Activated naive CD8-positive, alpha-beta T cell treated with anti-CD3 and anti-CD28 coated beads, Interleukin-2, amount 50 U/mL, for 16 hours (primary cell): ENCODE measurements at places on chromosomes 3 and 15.

- DNase-seq = no peak
Observed at GRCh38 chr15:85718271-85718971, 76.3 kb downstream of the KLHL25 start.

GRCh38 chr15:74270854-74271520 is 34.9 kb downstream of the CCDC33 start:
- no peak for DNase-seq

DNA sequence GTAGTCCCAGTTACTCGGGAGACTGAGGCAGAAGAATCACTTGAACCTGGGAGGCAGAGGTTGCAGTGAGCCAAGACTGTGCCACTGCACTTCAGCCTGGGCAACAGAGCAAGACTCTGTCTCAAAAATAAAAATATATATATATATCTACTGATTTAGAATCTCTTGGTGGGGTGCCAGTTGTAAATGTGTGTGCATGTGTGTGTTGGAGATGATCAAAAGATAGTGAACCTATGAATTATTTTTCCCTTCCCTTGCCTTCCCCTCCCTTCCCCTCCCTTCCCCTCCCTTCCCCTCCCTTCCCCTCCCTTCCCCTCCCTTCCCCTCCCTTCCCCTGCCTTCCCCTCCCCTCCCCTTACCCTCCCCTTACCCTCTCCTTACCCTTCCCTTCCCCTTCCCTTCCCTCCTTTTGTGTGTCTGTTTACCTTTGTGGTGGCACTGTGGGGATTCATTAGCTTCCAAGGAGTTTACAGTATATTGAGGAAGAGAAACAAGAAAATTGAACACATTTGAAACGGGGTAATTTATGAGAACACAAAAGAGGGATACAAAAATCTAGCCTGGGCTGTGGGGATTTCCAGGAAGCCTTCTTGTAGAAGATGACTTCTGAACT is 281.5 kb upstream of the DPPA4 start:
- DNase-seq = no peak

- no peak for DNase-seq
Observed at GRCh38 chr15:90084876-90085423, 17.3 kb downstream of the IDH2 start.

- DNase-seq = no peak
Observed at GRCh38 chr3:76941376-76941775, 98.5 kb upstream of the ROBO2 start.

DNA sequence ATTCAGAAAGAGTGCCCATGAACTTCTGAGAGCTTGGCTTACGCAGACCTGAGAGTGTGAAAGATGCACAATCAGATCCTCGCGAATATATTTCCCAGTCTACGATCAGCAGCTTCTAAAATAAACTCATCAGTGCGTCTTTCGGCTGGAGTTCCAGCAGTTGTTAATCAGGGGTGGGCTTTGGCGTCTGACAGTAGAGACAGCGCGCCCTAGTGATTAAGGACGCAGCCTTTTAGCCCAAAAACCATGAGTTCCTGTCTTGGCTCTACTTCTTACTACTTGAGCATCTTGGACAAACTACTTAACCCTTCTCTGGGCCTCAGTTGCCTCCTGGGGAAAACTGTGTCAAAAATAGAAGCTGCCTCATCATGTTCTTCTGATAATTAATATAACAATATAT is 15.8 kb upstream of the ARRDC4 start:
- no peak for DNase-seq

DNA sequence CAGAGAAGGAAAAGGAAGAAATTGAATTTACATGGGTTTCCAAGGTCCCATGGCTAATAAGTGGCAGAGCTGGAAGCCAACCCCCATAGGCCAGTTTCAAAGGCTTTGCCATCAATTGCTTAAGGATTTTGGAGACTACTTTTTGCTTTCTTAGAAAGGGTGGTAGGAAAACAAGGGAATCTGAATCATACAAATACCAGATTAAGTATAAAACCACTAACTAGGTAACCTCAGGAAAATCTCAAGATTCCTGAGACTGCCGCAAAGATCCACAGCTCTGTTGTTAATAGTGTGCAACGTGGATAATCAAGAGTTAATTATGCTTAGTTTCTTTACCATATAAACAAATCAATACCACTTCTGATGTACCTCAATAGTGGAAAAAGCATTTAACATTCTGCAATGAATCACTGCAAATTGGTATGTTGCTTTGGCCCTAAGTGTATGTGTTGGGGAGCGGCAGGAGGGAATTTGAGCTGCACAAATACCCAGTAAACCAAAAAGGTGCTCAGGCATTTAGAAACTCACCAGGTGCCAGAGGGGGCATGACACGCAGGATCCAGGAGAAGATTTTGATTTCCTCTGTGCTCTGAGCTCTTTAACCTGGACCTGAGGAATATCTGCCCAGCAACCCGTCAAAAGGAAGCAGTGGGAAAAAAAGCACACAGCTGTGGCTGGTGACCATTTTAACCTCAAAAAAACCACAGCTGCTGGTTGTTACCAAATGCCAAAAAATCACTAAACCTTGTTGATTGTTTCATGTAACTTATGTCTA is 22.0 kb downstream of the AADAC start:
- DNase-seq = no peak
